Activated T-helper 1 cell treated with anti-CD3 and anti-CD28 coated beads, Interleukin-12 subunit alpha, Interleukin-12 subunit beta, Interleukin-2, Interleukin-4 antibody, amounts not matched to agents 30 ng/mL and 10 ng/mL and 1 ng/mL, durations not matched to agents 14 hours and 24 hours and 36 hours (primary cell): ENCODE measurements at places on chromosomes 2 and 18.

DNA sequence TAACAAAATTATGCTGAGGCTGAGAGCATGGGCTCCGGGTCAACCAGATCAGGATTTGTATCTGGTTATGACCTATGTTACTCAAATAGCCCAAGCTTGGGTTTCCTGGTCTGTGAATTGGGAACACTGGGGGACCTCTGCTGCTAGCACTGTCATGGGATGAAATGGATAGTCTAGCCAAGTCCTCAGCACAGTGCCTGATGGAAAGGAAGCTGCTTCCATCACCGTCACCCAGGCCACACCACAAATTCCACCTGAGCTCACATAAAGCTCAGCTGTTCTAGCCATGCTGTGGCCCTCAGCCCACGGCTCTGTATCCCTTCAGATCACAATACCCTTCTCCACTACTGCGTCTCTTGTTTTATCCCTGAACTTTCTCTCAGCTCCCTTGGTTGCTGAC is 179.6 kb upstream of the SP5 start:
- H3K36me3 ChIP-seq, result no peaks in the 10 kb centered on the region
- no peak overlapping the region for H3K27ac ChIP-seq
- H3K4me1 ChIP-seq, result no peaks in the 10 kb centered on the region
- no peak overlapping the region for H3K4me3 ChIP-seq

DNA sequence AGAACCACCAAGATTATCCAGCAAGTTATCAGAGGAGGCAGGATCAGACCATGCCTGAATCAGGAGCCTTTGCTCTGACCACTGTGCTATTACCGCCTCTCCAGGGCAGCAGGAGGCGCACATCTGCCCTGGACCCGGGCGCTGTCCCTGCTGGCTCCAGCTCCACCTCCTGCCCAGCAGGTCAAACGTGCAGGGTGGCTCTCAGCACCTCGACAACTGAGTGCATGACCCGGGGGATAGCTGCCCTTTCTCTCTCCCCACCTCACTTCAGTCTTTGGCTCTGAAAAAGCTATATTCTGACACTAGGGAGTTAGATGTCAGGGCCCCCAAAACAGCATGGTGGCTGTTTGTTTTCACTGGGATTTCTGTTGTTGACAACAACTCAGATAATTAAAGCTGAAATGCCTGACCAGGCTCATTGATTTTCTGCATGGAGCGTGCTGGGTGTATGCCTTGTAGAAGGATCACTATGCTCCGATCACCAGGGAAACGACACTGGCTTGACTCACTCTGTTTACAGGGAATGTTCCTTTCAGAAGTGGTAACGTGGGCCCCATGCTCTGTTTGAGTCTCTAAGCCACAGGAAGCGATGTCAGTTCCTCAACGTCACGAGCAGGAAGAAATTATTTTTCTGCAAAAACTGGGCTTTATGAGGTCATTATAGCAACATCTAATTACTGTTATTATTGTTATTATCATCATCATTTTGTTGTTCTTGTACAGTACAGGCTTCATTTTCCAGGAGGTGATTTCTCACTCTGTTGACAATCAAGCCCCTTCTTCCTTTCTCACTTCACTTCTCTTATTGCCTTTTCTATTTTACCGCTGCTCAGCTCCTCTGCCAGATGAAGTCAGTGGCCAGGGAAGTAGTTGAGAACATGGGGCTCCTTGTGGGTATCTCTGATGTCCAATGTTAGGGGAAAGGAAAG is 125.6 kb downstream of the PLB1 start:
- DNase-seq, result peak; percentile 77
- H3K27ac ChIP-seq, result peak overlapping the region; percentile 96
- peaks cover 5% of the 10 kb centered on the region for H3K4me1 ChIP-seq

DNA sequence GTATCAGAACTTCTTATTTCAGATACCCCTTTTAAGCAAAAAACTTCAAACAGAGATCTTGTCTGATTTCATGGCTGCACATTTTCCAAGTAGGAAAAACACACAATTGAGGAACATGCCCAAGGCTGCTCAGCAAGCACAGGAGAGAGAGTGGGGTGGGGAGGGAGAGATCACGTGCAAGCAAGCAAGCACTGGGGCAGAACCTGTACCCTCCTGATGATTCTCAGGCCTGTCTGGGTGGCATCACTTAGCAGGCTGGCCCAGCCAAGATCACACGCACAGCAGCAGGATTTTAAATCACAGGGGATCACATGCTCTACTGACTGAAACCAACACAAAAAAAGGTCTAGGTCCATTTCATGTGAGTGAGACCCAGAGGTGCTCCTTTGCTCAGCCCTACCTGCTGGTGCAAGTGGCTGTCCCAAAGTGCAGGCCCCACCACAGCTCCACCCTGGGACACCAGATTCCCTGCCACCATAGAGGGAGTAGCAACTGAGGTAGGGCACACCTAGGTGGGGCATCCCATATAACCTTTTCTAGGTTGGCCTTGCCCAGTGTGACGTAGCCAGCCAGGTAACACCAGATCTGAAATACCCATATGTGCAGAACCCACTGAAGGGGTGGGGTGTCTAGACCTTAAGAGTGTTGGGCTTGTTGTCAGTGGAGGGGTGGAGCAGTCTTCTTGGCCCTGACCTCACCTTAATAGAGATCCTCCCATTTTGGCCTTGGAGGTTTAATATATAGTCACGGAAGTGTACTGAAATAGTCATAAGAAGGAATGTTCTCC is 1.8 kb upstream of the LYPD6B start:
- peaks cover 41% of the 10 kb centered on the region for H3K27me3 ChIP-seq
- no peaks in the 10 kb centered on the region for H3K36me3 ChIP-seq
- no peak overlapping the region for H3K4me3 ChIP-seq
- H3K4me1 ChIP-seq, result no peaks in the 10 kb centered on the region
- DNase-seq, result no peak

DNA sequence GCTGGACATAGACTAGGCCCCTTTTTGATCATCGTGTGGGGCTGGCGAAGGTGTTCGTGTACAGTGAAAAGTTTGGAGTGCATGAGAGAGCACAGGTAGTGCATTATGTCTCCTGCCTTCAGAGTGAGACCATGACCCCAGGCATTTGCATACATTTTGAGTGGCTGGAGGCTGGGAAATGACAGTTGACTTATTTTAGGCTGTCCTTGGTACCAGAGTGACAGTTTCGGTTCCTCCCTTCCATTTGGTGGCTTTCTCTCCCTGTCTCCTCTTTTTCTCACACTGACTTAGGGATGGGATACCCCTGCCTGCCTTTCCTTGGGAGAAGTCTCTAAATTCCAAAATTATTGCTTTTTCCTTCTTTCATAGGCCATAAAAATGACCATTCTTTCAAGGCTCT is 20.1 kb downstream of the SERPINB12 start:
- H3K4me1 ChIP-seq, result no peaks in the 10 kb centered on the region
- H3K36me3 ChIP-seq, result no peaks in the 10 kb centered on the region
- H3K27me3 ChIP-seq, result peaks cover 12% of the 10 kb centered on the region
- no peak overlapping the region for H3K27ac ChIP-seq
- DNase-seq, result no peak
- H3K4me3 ChIP-seq, result no peak overlapping the region

- no peaks in the 10 kb centered on the region for H3K36me3 ChIP-seq
- no peak for DNase-seq
- no peaks in the 10 kb centered on the region for H3K27me3 ChIP-seq
- no peak overlapping the region for H3K4me3 ChIP-seq
- H3K27ac ChIP-seq, result no peak overlapping the region
These were observed 214.7 kb downstream of the SS18 start for GRCh38 chr18:25875551-25876240.

DNA sequence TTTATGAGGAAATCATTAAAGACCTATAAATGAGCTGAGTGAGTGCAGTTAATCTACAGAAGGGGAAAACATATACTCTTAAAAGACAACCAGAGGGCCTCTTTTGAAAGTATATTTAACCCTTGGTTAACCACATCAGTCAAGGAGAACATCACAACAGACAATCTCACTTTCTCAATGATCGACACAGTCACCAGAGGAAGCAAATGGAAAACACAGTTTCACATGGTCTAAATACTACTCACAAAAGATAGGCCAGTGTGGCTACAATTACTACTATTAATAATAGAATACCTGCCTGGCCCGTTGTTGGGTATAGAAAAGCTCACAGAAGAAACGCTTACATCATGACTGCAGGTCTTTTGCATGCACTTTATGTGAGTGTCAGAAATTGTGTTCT is 426.2 kb downstream of the NCKAP5 start:
- H3K27ac ChIP-seq, result no peak overlapping the region
- no peaks in the 10 kb centered on the region for H3K27me3 ChIP-seq
- H3K36me3 ChIP-seq, result no peaks in the 10 kb centered on the region
- no peak for DNase-seq

GRCh38 chr2:43778233-43778632 is 4.4 kb downstream of the DYNC2LI1 start:
- no peak overlapping the region for H3K4me3 ChIP-seq
- H3K27me3 ChIP-seq, result peaks cover 2% of the 10 kb centered on the region
- no peak overlapping the region for H3K27ac ChIP-seq
- DNase-seq, result no peak
- H3K4me1 ChIP-seq, result peaks cover 15% of the 10 kb centered on the region
- H3K36me3 ChIP-seq, result no peaks in the 10 kb centered on the region

GRCh38 chr2:176554101-176555048 is 285.1 kb downstream of the MTX2 start:
- H3K27ac ChIP-seq, result no peak overlapping the region
- no peak for DNase-seq
- peak overlapping the region; percentile 72 for H3K4me3 ChIP-seq
- no peaks in the 10 kb centered on the region for H3K36me3 ChIP-seq
- H3K4me1 ChIP-seq, result peaks cover 14% of the 10 kb centered on the region

- peak overlapping the region; percentile 98 for H3K27ac ChIP-seq
- H3K4me1 ChIP-seq, result peaks cover 37% of the 10 kb centered on the region
- H3K36me3 ChIP-seq, result no peaks in the 10 kb centered on the region
- peak overlapping the region; percentile 91 for H3K4me3 ChIP-seq
These were observed 96.5 kb upstream of the SERTAD2 start for GRCh38 chr2:64750001-64750816.

DNA sequence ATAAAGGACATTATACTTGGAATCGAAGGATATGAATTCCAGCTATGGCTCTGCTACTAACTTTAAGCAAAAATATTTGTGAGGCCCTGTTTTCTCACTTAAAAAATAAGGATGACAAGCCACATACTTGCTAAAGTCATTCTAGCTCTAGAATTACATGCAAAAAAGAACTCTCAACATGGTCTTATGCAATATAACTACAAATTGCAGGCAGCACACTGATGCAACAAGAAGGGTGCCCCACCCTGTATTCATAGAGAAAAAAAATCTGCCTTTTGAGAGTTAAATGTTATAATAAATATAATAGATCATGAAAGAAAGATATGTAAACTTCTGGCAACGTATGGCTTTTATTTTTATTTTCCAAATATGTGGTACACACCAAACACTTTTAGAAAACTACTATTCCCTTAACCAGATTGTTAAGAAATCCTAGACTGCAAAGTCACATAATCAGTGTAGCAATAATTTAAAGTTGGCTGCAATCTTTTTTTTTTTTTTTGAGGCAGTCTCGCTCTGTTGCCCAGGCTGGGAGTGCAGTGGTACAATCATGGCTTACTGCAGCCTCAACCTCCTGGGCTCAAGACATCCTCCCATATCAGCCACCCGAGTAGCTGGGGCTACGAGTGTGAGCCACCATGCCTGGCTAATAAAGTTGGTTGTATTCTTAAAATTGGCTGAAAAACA is 40.2 kb upstream of the WDSUB1 start:
- no peaks in the 10 kb centered on the region for H3K4me1 ChIP-seq
- H3K36me3 ChIP-seq, result no peaks in the 10 kb centered on the region
- H3K27ac ChIP-seq, result no peak overlapping the region
- no peaks in the 10 kb centered on the region for H3K27me3 ChIP-seq

DNA sequence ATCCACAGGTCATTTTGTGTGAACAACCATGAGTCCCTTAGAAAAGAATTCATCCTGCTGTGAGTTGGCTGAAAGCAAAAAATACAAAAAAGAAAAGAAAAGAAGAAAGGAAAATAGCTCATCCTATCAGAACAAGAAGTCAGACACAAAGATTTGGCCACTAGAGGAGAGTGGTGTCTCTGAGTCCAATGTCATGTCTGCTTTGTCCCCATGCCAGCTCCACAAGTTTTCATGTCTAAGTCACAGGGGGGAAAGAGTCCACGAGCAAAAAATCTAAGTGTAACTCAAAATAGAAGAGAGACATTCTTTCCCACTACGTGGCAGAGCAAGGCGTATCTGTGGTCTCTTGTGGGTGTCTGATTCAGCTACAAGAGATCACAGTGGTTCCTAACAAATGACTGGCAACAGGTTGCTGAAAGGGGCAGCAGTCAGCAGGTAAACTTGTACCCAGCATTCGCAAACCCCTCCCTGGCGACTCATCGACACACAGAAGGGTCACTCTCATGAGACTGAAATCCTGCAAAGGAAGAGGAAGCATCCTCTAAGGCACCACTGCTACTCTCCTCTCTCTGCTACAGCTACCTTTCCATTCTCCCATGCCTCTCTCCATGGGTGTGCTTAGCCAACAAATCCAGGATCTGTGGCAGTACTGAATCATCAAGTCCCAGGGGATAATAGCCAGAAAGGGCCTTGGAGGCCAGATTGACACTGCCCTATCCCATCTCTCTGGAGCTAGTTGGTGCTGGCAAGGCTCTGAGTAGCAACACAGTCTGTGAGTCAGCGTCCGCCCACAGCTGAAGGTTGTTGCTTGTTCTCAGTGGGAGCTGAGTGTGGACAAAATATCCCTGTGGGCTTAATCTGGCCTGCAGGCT is 123.0 kb upstream of the SLC39A10 start:
- H3K27ac ChIP-seq, result peak overlapping the region; percentile 96
- peak; percentile 60 for DNase-seq
- H3K27me3 ChIP-seq, result no peaks in the 10 kb centered on the region
- H3K4me1 ChIP-seq, result peaks cover 86% of the 10 kb centered on the region

DNA sequence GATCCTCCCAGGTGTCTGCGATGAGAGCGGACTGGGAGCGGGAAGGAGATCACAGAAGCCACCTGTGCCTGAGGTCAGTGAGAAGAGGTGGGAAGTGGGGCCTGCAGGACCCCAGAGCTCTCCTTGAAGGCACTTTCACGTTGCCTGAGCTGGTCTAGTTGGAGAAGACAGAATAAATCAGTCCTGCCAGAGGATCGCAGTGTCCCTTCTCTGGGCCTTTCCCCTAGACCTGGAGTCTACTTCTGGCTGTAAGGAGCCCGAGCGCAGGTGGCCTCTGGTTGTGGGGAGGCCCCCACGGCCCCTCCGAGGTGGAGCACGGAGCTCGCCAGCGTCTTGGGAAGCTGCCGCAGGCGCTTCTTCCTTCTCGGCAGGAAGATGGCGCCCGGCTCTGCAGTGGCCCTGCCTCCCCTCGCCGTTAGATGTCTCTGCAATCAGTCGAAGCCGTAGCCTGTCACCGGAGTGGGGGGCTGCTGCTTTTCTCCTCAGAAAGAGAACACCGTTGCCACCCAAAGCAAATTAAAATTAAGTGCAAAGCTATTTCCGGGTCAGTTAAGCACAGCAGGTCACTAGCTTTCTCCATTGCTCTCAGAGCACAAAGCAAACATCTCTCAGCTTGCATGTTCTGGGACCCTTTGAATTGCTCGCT is 212.0 kb upstream of the MYT1L start:
- no peaks in the 10 kb centered on the region for H3K36me3 ChIP-seq
- H3K4me1 ChIP-seq, result no peaks in the 10 kb centered on the region
- DNase-seq, result no peak
- no peak overlapping the region for H3K4me3 ChIP-seq
- no peak overlapping the region for H3K27ac ChIP-seq
- no peaks in the 10 kb centered on the region for H3K27me3 ChIP-seq
